Stomach (tissue), 19 donors: ENCODE measurements at places on chromosomes 4 and X.

DNA sequence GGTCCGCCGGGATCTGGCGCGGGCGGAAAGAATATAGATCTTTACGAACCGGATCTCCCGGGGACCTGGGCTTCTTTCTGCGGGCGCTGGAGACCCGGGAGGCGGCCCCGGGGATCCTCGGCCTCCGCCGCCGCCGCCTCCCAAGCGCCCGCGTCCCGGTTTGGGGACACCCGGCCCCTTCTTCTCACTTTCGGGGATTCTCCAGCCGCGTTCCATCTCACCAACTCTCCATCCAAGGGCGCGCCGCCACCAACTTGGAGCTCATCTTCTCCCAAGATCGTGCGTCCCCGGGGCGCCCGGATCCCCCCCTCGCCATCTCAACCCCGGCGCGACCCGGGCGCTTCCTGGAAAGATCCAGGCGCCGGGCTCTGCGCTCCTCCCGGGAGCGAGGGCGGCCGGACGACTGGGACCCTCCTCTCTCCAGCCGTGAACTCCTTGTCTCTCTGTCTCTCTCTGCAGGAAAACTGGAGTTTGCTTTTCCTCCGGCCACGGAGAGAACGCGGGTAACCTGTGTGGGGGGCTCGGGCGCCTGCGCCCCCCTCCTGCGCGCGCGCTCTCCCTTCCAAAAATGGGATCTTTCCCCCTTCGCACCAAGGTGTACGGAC, 482 bp upstream of the SHOX start:
- DNase-seq: no peak

DNA sequence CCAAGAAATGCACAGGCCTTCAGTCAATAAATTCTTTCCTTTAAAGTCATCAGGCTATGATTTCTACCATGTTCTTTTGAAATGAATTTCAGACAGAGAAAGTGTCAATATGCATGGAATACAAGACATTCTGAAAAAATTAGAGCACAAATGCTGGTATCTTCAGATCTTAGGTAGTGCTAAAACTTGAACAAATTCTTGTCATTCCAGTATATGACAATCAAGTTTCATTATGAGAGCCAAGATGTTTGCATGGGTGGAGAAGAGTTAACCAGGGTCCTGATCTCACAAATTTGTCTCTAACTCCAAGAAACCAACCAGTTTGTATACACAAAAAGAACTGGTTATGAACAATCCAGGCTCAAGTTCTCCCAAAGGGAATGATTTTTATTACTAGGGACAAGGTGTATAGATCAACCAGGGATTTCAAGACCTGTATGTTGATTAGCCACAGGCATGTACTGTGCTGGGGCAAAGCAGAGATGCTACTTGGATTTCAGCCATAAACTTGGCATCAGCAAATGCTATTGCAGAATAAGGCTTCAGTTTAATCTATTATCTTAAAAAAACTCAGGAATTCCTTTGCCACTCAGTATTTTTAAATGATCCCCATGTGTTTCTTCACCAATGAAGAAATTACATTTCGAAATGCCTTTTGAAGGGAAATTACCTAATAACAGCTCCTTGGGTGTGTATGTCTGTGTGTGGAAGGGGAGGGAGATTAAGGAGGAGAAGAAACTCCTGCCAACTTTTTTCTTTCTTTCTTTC, 69.7 kb downstream of the FANCB start:
- DNase-seq: no peak

DNA sequence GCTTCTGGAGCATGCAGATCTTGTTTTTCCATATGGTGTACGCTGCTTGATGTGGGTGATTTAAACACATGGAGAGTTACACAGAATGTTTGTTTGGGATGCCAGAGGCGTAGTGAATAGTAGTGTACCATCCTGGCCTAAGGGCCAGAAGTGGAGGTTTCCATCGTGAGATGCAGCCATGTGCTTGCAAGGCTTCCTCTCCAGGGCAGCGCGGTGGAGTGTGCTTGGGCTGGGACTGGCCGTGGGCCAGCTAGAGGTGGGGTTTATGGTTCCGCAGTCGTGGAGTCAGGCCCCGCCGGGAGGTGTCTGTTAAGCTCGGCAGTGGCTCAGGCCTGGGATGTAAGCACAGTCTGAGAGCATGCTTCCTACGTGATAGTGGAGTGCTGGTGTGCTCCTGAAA, 14.0 kb downstream of the STOX2 start:
- DNase-seq: no peak

GRCh38 chr4:8099981-8100464, 58.6 kb downstream of the ABLIM2 start:
- no peak for DNase-seq

- no peak for DNase-seq
Measured at GRCh38 chr4:1802151-1802715, 9.1 kb downstream of the FGFR3 start.

DNA sequence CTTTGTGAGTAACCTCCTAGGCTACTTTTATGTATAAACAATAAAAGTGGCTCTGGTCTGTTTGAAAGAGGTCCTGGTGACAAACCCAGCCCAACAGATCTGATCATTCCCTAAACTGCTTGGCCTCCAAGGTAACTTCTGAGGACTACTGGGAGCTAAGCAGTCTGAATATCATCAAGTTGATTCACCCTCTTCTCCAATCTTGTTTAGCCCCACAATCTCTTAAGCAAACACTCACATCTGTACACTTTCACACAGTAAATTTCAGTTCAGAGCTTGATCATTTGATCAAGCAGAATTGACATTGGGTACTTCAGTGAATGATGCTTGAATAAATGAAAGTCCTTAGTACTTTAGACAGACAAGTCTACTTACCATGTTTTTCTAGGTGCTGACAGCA, 74.7 kb downstream of the HCCS start:
- no peak for DNase-seq

GRCh38 chrX:53256446-53257041, 24.8 kb downstream of the IQSEC2 start:
- no peak for DNase-seq

GRCh38 chrX:10486373-10486772, 134.0 kb downstream of the MID1 start:
- DNase-seq: no peak

DNA sequence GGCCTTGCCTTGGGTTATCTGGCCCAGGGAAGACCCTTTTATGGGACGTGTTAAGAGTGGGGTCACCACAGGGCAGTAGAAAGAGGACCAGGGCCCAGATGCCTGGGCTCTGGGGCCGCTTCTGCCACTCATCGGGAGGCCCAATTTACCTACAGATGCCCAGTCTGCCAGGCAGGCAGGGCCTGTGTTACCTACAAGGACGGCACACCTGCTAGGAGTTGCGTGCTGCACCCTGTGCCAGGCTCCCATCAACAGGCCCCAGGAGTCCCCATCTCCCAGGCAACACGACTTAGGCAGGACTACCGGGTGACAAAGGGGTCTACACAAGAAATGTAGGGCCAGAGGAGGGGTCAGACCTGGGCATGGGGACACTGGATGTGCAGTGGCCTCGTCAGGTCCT, 34.6 kb downstream of the WDR1 start:
- DNase-seq: peak; percentile 19

DNA sequence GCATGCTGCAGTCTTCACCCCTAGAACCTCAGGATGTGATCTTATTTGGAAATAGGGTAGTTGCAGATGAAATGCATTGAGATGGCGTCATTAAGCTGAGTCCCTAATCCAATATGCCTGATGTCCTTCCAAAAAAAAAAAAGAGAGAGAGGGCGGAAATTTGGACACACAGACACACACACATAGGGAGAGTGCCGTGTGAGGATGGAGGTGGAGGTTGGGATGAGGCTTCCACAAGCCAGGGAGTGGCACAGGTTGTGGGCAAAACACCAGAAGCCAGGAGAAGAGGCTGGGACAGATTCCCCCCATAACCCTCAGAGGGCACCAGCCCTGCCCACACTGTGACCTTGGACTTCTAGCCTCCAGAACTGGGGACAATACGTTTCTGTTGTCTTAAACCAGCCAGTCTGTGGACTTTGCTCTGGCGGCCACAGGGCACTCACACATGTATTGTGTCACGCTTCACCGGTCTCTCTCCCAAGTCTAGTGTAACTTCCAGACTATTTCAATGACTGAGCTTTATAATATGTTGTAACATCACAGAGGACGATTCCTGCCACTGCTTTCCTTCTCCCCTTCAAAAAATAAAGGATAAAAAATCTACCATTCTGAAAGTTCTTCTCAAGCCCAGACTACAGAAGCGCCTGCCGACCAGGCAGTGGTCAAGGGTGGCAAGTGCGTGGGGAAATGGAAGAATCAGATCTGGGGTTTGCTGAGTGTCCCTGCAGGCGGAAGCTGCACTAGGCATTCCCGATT, 35.8 kb upstream of the MAN2B2 start:
- no peak for DNase-seq

DNA sequence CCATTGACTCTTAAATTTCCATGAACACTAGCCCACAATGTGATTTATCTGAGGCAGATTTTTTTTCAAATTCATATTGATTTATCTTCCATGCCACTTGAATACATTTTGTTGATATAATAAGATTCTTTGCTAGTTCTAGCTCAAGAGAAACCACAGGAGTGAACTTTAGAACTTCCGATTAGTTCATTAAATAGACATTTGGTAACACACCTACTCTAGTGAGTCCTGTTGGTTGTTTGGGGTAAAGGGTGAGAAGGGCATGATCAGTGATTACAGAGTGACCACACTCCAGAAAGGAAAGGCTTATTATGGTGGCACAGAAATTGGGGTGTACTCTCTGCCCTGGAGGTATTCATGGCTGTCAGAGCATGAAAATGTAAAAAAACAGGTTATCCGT, 120.4 kb downstream of the CDKL5 start:
- DNase-seq: peak; percentile 54

- DNase-seq: no peak
Measured at GRCh38 chr4:9913846-9914245, 107.5 kb downstream of the SLC2A9 start.

DNA sequence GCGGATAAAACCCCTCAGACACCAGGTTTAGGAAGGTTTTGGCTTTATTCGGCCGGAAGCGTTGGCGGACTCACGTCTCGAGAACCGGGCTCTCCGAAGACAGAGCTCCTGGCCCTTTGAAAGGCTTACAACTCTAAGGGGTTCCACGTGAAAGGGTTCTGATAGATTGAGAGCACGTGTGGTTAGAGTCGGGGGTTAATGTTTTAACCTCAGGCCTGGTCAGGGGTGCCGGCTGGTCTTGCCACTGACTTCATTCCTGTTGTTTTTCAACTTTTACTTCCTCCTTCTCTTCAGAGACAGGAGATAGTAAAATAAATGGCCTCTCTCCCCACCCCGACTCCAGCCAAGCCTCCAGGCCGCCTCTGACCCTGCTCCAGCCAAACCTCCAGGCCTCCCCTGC, 4.7 kb upstream of the ASMT start:
- no peak for DNase-seq

DNA sequence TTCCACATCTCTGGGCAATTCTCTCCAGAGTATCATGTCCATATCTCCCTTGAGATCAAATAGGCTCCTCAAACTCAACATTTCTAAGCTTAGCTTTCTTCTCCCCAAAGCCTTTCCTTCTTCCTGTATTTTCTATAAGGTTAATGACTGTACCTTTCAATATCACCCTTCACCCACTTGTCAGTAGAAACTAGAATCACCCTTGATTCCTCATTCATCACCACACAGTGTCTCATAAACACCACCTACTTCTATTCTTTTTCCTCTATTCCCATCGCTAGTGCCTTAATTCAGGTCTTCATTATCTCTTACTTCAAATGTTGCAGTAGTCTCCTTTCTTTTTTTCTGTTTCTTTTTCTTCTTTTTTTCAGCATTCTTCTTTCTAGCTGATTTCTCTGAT, 28.3 kb upstream of the SMS start:
- no peak for DNase-seq

- DNase-seq: peak; percentile 35
Measured at GRCh38 chr4:46931981-46932380, 22.9 kb upstream of the COX7B2 start.

DNA sequence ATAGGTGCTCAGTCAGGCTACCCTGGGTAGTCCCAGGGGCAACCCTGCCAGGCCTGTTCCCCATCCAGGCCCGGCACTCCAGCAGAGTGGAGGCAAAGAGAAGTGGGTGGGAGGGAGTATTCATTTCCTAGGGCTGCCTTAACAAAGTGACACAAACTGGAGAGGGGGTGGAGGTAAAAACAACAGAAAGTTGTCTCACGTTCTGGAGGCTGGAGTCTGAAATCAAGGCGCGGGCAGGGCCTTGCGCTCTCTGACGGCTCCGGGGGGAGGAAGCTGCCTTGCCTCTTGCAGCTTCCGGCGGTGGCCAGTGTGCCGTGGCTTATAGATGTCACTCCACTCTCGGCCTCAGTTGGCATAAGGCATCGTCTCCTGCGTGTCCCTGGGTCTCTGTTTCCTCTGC, 90.8 kb downstream of the DCTD start:
- DNase-seq: peak; percentile 24

DNA sequence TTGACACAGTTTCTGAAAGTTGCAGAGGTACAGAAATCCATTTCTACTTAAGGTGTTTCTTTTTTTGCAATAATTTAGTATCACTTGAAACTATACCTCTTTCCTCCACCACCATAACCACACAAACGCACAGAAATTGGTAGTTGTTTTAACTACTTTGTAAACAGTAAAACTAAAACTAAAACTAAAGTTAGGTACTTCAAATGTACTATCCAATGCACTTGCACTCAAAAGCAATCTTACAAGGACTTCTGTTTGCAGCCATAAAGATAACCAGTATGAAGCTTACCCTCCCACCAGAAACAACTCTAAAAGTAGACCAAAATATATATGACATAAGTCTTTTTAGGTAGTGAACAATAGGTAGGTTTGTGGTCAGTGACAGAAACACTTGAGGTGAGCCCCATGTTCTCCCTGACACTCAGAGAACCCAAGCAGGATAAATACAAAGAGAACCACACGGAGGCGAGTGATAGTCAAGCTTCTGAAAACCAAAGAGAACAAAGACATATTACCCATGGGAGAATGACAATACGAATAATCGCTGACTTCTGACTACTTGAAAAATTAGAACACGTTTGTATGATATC, 72.2 kb upstream of the VBP1 start:
- no peak for DNase-seq

GRCh38 chr4:23782778-23783437, 106.9 kb downstream of the PPARGC1A start:
- no peak for DNase-seq

DNA sequence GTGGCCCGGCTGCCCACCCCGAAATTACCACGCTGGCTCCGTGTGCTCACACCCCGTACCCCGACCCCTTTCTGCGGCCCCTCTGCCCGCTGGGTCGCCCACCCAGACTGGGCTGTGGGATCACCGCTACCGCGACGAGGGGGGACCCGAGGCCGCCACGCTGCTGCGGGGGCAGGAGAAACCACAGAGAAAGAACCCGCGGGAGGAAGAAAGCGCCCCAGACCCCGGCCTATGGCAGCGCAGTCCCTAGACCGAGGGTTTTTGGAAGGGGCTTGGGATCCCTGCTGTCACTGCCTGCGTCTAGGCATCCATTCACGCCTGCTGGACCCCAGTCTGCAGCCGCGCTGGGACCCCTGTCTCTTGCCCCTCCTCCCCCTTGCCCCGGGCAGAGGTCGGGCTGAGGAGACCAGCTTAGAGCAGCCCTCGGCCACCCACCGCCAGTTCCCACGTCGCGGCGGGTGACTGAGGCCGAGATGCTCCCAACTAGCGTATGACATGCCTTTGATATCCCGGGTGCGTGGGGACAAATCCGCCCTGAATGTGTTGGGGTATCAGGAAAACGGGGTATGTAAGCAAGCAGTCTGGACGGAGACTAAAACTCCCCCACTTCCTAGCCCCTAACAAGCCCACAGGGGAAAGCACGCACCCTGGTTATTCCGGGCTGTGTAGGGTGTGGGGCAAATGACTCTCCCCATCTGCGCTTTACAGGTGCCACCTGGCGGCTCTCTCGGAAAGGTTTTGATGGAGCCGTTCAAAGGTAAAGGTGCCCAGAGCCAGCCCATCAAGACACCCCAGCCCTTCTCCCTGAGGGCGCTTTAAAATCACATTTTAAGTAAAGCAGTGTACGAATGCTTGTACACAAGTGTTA, 862 bp upstream of the INPP4B start:
- peak; percentile 84 for DNase-seq
